ENCODE measurements at places on chromosomes 6 and 20. TPM values are rescaled to one million over a fixed set of nuclear protein-coding genes. Genes with fewer than 3 reads are reported as not detected.

The HAO1 gene
- not detected for total RNA-seq

DNA sequence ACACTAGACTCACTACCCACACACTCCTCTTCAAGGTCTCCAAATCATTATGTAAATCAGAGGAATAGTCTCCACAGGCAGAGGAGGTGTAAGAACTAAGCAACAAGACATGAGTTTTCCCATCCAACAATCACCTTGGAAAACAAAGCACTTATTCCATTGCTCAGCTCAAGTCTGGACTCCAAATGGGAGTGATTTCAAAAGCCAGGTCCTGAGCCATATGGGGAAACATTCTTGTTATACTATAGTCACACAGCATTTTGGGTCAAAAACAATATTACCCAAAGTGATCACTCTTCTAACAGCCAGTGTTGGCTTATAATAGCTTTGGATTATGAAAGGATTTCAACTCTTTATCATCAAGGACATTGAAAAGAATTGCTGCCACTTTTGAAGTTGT, 3.6 kb upstream of the PRPH2 start:
- peaks cover 4% of the 10 kb centered on the region for H3K27me3 ChIP-seq
- H3K27ac ChIP-seq = peak overlapping the region; percentile 12
- H3K36me3 ChIP-seq = no peaks in the 10 kb centered on the region
- H3K4me1 ChIP-seq = peaks cover 7% of the 10 kb centered on the region
- peak overlapping the region; percentile 26 for H3K4me3 ChIP-seq
- no peak for DNase-seq

DNA sequence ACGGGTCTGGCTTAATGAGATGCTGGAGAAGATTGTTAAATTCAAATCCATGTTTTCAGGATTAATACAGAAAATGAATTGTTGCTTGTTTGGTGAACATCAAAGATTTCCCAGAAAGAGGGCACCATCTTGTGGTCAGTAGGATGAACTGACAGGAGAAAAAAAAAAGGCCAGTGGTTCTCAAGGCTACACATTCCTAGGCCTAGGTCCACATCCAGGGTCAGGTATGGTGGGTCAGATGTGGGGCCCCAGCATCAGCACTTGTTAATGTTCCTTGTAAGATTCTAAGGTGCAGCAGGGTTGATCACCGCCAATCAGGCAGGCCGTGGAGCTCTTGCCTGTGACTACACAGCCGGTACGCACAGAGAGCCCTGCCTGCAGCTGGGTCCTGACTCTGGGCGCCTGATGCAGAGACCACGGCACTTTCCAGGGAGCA, 34.0 kb upstream of the FOXO3 start:
- DNase-seq = no peak
- H3K4me3 ChIP-seq = no peak overlapping the region
- H3K36me3 ChIP-seq = no peaks in the 10 kb centered on the region
- H3K4me1 ChIP-seq = peaks cover 5% of the 10 kb centered on the region
- no peaks in the 10 kb centered on the region for H3K27me3 ChIP-seq

The TRDN gene
- 1.3 TPM for total RNA-seq

DNA sequence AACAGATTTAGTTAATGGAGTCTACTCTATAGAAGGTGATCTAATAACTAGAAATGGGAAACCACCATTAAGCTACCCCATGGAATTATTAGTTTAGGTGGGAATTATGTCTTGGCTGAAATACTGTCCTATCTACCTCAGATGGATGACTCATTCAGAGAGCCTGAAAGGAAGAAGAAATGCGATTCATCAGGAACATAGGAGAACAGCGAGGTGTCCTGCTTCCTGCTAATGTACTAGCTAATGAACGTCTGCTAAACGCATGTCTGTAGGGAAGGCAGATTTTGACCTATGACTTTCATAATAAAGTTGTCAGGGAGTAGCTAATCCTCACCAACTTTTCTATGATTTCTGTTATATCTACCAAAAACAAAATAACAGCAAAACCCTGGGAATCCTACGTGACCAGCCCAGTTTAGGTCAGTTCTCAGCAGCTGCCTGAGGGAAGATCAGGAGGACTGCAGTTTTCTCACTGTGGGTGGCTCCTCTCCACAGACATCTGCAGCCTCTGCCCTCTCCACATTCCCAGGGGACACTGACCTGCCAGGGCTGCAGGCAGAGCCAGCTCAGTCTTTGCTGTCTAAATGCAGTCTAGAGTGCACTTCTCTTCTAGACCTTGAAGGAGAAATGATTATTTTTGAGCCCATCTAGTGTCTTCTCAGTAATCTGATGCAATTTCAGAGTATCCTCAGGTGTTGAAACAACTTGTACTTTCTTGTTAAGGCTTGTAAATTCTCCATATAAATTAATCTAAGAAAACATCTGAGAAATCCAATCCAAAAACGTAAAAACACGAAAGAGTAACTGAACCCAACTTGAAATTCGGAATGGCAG, 18.1 kb upstream of the SFT2D1 start:
- no peak overlapping the region for H3K27ac ChIP-seq
- peaks cover 25% of the 10 kb centered on the region for H3K27me3 ChIP-seq
- DNase-seq = no peak
- no peak overlapping the region for H3K4me3 ChIP-seq
- H3K4me1 ChIP-seq = no peaks in the 10 kb centered on the region
- H3K36me3 ChIP-seq = peaks cover 6% of the 10 kb centered on the region

- H3K27me3 ChIP-seq = no peaks in the 10 kb centered on the region
- no peak overlapping the region for H3K27ac ChIP-seq
- H3K36me3 ChIP-seq = no peaks in the 10 kb centered on the region
- no peak overlapping the region for H3K4me3 ChIP-seq
- DNase-seq = no peak
Observed at GRCh38 chr6:161578478-161578877, 304.6 kb upstream of the AGPAT4 start.

DNA sequence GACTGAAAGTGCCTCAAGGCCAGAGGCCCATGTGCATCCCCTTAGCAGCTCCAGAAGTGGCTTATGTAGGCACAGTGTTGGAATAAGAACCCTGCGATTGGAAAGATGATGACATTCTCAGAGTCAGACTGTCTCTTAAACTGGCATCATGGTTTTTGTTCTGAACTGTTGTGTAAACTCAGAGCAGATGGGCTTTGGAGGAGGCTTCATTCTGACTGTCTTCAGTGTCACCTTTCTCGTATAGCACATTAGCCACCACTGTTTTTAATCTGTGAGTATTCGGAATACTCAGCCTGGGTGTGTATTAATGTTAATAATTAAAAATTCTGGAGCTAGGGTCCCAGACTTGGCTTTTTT, 140.9 kb downstream of the JARID2 start:
- peaks cover 2% of the 10 kb centered on the region for H3K36me3 ChIP-seq
- DNase-seq = no peak
- H3K4me1 ChIP-seq = peaks cover 72% of the 10 kb centered on the region

- no peaks in the 10 kb centered on the region for H3K27me3 ChIP-seq
- H3K4me3 ChIP-seq = peak overlapping the region; percentile 31
- H3K36me3 ChIP-seq = no peaks in the 10 kb centered on the region
- peak overlapping the region; percentile 20 for H3K27ac ChIP-seq
- peaks cover 24% of the 10 kb centered on the region for H3K4me1 ChIP-seq
- no peak for DNase-seq
Observed at GRCh38 chr6:128505603-128506002, 14.8 kb downstream of the PTPRK start.

DNA sequence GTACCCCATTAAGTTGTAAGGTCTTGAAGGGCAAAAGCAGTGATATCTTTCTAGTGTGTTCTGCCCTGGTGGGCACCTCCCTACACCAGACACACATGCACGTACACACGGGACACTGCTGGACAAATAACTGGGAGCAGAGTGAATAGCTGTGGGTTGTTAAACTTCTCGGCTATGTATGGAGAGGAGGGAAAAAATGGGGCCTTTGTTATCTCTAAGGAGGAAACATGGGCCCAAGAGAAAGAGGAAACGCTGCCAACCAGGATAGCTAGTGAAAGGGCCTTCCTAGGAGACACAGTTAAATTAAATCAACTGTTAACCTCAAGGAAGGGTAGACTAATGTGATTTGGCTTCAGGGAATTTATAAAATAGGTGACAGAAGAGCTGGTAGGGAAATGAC, 169.7 kb downstream of the MYLK4 start:
- H3K4me1 ChIP-seq = peaks cover 48% of the 10 kb centered on the region
- peaks cover 3% of the 10 kb centered on the region for H3K36me3 ChIP-seq
- no peak for DNase-seq
- no peak overlapping the region for H3K27ac ChIP-seq
- H3K4me3 ChIP-seq = no peak overlapping the region

The PYGB gene
- total RNA-seq = 52.2 TPM

GRCh38 chr20:45282700-45283550, 23.7 kb upstream of the RBPJL start:
- peaks cover 11% of the 10 kb centered on the region for H3K27me3 ChIP-seq
- H3K27ac ChIP-seq = no peak overlapping the region
- no peak for DNase-seq
- no peaks in the 10 kb centered on the region for H3K36me3 ChIP-seq
- H3K4me3 ChIP-seq = no peak overlapping the region
- H3K4me1 ChIP-seq = no peaks in the 10 kb centered on the region

The OR2H1 gene
- total RNA-seq = not detected

GRCh38 chr6:41092421-41093140, 19.8 kb downstream of the NFYA start:
- no peaks in the 10 kb centered on the region for H3K4me1 ChIP-seq
- H3K36me3 ChIP-seq = peaks cover 42% of the 10 kb centered on the region

DNA sequence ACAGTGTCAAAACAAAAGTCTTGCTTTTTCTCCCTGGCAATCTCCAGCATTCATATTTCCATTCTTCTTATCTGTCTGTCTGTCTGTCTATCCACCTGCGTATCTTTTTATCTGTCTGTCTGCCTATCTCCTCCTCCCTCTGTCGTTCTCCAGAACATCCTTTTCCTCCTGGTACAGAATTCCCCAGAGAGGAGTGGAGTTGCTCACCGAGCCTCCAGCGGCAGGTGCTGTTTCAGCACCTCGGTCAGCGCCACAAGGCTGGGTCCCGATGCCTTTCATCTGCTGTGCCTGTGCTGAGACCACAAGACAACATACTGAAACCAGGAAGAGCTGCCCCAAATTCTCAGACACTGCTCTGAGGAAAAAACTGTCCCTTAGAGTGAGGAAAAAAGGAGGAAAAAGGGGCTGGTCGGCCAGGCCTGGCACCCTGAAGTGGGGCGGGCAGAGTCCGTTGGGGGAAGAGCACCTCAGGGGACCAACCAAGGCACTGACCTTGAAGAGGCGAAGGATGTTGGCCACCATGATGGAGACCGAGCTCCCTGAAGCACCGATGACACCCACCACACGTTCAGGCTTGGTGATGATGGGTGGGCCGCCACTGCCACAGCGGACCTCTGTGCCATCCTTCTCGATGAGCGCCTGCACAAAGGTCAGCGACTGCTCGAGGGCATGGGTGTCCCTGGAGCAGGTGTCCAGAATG, 13.3 kb downstream of the GRM4 start:
- no peaks in the 10 kb centered on the region for H3K36me3 ChIP-seq
- no peak overlapping the region for H3K27ac ChIP-seq
- peak; percentile 79 for DNase-seq
- H3K4me3 ChIP-seq = no peak overlapping the region

The DZANK1 gene
- 6.5 TPM for total RNA-seq

DNA sequence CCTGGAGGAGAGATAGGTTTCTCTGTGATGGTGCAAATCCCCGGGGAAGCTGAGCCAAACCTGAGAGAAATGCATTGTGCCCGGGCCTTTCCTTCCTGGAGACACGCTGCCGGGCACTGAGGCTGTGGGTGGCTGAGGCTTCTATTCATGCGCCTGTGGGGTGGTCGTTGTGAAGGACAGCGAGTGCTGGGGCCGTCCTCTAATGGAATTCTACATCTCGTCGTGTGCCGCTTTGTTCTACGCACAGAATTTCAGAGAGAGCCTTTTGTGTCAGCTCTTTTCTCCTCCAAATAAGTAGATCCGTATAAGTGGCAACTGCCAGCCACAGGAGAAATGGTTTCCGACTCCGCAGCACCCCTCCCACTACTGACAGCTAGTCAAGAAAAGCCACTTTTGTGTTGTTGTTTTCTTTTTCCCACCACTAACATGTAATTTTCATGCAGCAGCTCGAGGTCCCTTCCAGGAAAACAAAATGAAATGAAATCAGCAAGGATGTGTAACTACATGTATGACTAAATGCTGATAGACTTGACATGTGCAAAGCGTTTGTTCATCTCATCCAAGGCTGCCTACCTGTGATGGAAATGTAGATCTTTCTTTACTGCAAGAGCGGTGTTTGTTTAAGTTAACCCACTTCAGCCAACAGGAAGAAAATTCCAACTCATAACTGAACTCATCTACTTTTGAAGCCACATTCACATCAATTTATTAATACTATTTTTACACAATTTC, 26.4 kb upstream of the PXDC1 start:
- no peak for DNase-seq
- peaks cover 16% of the 10 kb centered on the region for H3K4me1 ChIP-seq
- no peaks in the 10 kb centered on the region for H3K36me3 ChIP-seq
- H3K27me3 ChIP-seq = no peaks in the 10 kb centered on the region
- no peak overlapping the region for H3K4me3 ChIP-seq
- peak overlapping the region; percentile 52 for H3K27ac ChIP-seq

- peaks cover 10% of the 10 kb centered on the region for H3K4me1 ChIP-seq
- no peak for DNase-seq
- H3K36me3 ChIP-seq = no peaks in the 10 kb centered on the region
- peak overlapping the region; percentile 41 for H3K4me3 ChIP-seq
- peak overlapping the region; percentile 94 for H3K27ac ChIP-seq
Observed at GRCh38 chr20:44137266-44137801, 49.7 kb downstream of the JPH2 start.

- no peak for DNase-seq
- H3K36me3 ChIP-seq = no peaks in the 10 kb centered on the region
- H3K4me1 ChIP-seq = no peaks in the 10 kb centered on the region
- H3K4me3 ChIP-seq = no peak overlapping the region
- peak overlapping the region; percentile 38 for H3K27ac ChIP-seq
Observed at GRCh38 chr6:55320696-55321086, 6.6 kb upstream of the GFRAL start.

DNA sequence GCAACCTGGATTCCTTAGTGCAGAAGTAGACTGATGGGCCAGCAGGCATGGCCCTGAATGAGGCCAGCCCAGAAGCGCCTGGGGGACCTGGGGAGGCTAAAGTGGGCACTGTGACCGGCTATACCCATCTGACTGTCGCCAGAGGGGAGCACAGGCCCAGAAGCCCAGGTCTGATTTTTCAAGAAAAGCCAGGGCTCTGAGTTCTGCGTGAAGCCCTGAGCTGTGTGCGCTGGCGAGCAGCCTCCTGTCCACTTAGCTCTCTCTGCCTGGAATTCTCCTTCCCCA, 111.7 kb downstream of the SULF2 start:
- peaks cover 5% of the 10 kb centered on the region for H3K4me1 ChIP-seq
- peaks cover 3% of the 10 kb centered on the region for H3K27me3 ChIP-seq
- DNase-seq = no peak
- H3K36me3 ChIP-seq = peaks cover 14% of the 10 kb centered on the region
- H3K4me3 ChIP-seq = no peak overlapping the region

The SLC16A10 gene
- total RNA-seq = 25.6 TPM

The EBF4 gene
- total RNA-seq = 11.4 TPM

The VSX1 gene
- not detected for total RNA-seq

DNA sequence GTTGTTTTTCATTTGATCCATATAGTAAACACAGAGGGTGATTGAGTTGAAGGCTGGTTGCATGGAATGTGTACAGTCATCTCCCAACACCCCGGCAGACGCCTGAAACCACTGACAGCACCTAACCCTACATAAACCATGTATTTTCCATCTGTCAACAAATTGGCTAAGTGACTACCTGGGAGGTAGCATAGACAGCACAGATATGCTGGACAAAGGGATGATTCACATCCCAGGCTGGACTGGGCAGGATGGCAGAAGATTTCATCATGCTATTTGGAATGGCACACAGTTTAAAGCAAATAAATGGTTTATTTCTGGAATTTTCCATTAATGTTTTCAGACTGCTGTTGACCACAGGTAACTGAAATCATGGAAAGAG, 4.4 kb upstream of the VIP start:
- H3K27ac ChIP-seq = no peak overlapping the region
- no peaks in the 10 kb centered on the region for H3K4me1 ChIP-seq
- no peak for DNase-seq
- no peaks in the 10 kb centered on the region for H3K36me3 ChIP-seq
- peaks cover 4% of the 10 kb centered on the region for H3K27me3 ChIP-seq

The FNDC1 gene
- 0.14 TPM for total RNA-seq

All from type B pancreatic cell (in vitro differentiated cells).